BE2C (cell line): ENCODE measurements at places on chromosomes 12 and 14.

- DNase-seq = no peak
Observed at GRCh38 chr14:26602902-26603301, 5.1 kb upstream of the NOVA1 start.

DNA sequence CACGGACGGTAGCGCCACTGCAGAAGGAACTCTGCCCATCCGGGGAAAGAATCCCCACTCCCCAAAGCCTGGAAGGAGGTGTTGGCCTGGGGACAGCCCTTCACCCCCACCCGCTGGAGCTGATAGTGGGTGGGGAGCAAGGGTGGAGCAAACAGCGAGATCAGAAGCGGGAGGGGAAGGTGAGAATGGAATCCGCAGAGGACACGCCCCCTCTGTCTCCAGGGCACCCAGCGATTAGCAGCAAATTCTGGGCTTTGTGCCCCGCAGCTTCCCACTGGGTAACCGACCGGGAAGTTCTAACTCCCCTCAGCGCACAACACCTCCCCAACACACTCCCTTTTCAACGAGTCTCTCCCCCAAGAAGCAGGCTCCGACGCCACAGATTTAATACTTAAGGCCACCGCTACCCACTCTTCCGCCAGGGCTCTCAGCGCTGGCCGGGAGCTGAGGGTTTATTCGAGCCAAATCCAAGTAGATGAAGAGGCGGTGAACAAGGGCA, 1.4 kb downstream of the SLC25A29 start:
- DNase-seq = no peak

DNA sequence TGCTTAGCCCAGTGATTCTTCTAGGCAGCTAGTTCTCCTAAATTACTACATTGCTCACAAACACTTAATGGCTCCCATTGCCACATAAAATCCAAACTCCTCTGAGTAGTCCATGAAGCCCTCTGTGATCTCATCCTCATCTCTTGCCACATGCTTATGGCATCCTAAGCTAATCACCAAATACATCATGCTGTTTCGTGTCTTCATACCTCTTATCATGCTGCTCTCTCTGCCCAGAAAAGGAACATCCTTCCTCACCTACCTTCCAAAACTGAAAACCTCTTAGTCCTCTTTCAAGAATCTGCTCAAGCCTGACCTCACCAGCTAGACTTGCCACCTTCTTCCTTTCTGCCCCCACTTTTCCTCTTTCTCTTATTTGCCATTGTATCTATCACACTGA, 108.5 kb downstream of the DUSP6 start:
- DNase-seq = no peak

- DNase-seq = no peak
Observed at GRCh38 chr14:74472601-74473000, 20.5 kb downstream of the NPC2 start.

DNA sequence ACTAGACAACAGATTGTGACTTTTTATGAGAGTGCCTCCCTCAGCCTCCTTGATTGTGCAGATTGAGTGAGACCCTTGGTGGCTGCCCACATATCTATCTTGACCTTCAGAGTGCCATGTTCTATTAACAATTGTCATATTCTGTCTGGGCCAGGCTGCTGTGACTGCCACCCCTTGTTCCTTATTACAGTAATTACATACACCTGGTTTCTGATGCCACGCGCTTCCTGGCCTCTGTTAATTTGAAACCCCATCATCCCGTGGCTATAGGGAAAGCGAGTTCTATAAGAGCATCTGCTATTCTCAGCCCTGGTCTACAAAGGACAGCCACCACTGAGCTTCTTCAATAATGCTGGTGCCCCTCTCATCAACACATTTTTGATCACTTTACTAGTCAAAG, 228.7 kb downstream of the PCNX1 start:
- no peak for DNase-seq

GRCh38 chr14:54252072-54252730, 144.6 kb upstream of the CDKN3 start:
- DNase-seq = no peak

- no peak for DNase-seq
Observed at GRCh38 chr12:57591782-57592325, 862 bp downstream of the PIP4K2C start.

GRCh38 chr14:54625112-54625511, 58.2 kb downstream of the SAMD4A start:
- DNase-seq = no peak

DNA sequence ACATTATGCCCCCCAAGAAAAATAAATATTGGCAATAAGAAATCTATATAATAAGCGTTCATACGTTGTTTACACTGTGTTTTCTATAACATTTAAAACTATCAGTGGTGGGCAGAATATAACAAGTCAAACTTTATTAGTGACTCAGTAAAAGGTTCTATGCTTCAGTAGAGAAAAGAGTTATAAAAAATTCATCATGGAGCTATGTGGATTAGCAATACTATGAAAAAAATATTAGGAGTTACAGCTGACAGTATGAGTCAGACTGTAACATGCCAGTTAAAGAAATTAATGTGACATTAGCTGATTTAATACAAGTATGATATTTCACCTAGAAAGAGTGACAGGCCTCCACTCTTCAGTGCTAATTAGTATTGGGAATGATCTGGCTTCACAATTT, 125.1 kb upstream of the GARIN6 start:
- DNase-seq = no peak
